ENCODE measurements at places on chromosomes 5 and 9.
A peak's percentile ranks its signal among the peaks of the same experiment; 100 is the strongest.

GRCh38 chr5:154575546-154576428, 97.8 kb upstream of the HAND1 start:
- no peak for DNase-seq

GRCh38 chr5:89992201-89992600, 417.4 kb downstream of the CETN3 start:
- no peak for DNase-seq

- no peak for DNase-seq
Observed at GRCh38 chr5:124444147-124444775, 302.2 kb downstream of the ZNF608 start.

GRCh38 chr5:174176511-174176910, 131.0 kb downstream of the NSG2 start:
- DNase-seq: no peak

DNA sequence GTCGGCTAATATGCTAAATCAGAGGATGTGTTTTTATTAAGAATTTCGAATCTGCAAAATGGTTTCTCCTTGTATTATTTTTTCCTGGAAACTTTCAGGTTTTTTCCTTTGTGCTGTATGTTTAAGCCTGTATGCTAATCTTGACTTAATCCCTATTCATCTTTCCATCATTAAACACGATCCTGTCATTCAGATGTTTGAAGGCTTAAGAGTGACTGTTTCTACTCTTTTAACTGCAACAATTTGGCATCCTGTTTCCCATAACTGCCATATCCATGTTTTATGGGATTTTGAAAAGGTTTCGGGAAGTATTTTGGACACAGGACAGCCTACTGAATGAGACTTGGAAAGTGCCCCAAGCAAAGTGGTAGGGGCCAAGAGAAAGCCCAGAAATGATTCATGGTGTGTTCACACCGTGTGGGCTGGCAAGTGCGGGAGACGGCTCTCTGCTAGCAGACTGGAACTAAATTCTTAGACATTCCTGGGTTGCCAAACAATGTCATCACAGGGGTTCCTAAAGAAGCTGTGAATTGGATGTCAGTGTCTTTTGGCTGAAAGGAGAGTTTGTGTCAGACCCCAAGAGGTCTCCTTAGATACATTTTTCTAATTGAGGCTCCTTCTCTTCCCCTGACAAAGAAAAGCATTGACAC, 125.4 kb upstream of the ADAMTS16 start:
- DNase-seq: no peak

GRCh38 chr9:14661421-14662059, 31.7 kb downstream of the ZDHHC21 start:
- DNase-seq: no peak

- DNase-seq: no peak
Observed at GRCh38 chr5:60487476-60487875, 212.5 kb downstream of the DEPDC1B start.

DNA sequence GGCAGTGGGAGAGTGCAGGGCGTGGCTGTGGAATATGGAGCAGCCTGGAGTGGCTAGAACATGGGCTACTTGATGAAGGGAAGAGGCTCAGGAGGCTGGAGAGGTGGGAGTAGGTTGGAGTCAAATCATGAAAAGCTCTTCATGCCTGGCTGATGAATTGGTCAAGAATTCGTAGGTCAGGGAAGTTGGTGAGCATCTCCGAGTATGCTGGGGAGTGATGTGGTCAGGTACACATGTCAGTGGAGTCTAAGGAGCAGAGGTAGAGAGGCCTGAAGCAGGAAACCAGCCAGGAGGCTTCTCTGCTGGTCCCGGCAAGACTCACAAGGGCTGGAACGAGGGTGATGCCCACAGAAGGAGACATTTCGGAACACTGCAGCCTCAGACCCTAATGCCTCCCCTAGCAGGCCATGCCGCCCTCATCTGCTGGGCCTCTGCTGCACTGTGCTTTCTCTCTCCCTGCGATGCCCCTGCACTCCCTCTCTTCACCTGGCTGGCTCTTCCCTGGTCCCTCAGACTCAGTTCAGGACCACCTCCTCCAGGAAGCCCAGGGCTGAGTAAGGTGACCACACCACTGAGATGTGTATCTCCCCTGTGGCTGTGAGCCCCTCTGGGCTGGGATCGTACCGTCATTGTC, 33.6 kb downstream of the TMOD1 start:
- DNase-seq: no peak

DNA sequence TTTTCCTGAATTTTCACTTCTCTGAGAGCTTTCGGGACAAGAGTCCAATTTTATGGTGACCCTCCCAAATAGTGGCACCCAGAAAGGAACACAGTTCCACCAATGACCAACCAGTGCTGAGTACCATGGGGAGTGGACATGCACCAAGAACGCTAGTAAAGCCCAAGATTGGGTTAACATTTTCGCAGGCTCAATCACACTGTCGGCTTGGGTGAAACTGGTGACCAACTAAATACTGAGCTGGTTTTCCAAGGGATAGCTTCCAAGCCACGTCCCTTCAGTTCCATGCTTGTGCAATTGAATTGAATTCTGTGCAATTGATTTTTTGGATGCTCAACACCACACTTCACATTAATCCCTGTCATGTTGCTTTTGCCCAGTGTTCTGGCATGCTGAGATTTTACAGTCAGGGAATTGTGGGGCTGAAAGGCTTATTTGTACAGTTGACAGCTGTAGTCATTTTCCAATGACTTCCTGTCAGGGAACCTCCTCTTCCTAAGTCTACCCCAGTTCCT, 37.6 kb upstream of the TRMT10B start:
- no peak for DNase-seq

DNA sequence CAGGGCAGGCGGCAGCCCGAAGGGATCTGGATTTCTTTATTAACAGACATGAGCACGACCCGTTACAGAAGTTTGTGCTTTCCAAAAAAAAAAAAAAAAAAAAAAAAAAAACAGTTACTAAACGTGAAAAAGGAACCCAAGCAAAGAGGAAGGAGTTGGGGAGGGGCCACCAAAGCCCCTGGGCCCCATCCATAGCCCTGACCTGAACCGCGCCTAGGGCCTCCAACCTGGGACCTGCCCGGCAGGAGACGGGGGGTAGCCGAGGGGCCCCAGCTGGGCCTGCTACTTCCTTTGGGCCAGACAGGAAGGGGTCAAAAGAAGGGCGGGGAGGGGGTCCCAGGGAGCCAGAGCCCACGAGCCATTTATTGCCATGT, 10.0 kb downstream of the PRR7 start:
- no peak for DNase-seq

DNA sequence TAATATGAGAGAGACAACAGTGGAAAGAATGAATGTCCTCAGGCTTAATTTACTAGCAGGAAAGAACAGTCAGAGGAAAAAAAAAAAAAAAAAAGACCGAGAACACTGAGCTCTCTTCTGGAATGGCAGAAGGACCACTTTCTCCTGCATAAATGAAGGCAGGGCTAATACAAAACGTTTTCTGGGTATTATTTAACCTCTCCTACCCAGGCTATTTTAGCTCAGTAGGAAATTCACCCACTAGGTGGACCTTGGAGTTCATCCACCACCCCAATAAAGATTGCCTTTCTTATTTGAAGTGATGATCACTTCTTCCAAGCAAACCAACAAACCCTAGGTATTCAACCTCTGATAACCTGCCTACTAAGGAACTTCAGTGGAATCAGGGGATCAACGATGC, 3.7 kb downstream of the GLIS3 start:
- no peak for DNase-seq

DNA sequence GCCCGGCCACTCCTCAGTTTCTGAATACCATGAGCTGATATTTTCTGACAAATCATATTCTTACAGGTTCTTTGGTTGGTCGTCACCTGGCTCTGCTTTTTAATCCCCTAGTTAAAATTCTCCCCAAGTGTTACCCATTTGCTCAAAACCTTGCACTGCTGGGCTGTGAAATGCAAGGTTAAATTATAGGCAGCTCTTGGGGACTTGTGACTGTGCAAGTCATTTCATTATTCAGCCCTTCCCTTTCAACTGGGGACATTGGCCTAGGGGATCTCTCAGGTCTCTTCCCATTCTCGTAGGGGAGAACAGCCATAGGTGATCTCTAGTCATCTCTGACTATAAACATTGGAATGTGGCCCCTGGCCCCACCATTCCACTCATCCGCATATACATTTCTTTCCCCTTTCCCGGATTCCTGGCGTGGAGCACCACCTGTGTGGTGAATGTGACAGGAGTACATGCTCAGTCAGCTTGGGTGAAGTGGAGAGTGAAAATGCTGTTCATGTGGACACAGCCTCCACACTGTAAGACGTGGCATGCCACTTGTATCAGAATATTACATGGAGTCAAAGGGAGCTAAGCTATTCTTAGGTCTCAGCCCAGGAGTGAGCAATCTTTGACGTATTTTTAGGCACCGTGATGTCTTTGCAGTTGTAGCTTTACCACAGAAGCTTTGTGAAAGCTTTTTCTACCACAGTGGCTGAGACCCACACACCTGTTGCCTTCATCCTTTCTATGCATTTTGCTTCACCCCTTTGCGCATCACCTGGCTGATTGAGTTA, 386.7 kb downstream of the KDM4C start:
- no peak for DNase-seq

GRCh38 chr5:173618927-173619519, 2.6 kb upstream of the BOD1 start:
- peak; percentile 71 for DNase-seq

- no peak for DNase-seq
Observed at GRCh38 chr5:178519155-178519554, 71.0 kb downstream of the COL23A1 start.

- no peak for DNase-seq
Observed at GRCh38 chr5:91928754-91929521, 545.8 kb upstream of the ARRDC3 start.

- DNase-seq: no peak
Observed at GRCh38 chr5:11482011-11482410, 422.2 kb downstream of the CTNND2 start.

GRCh38 chr9:69499959-69500358, 172.2 kb downstream of the APBA1 start:
- no peak for DNase-seq

- DNase-seq: no peak
Observed at GRCh38 chr5:179505636-179506261, 44.6 kb upstream of the RUFY1 start.

GRCh38 chr5:132485641-132486317, 4.8 kb downstream of the IRF1 start:
- no peak for DNase-seq

GRCh38 chr9:112541685-112542084, 55.1 kb downstream of the KIAA1958 start:
- no peak for DNase-seq

GRCh38 chr5:135600152-135600570, 21.4 kb upstream of the CXCL14 start:
- no peak for DNase-seq

DNA sequence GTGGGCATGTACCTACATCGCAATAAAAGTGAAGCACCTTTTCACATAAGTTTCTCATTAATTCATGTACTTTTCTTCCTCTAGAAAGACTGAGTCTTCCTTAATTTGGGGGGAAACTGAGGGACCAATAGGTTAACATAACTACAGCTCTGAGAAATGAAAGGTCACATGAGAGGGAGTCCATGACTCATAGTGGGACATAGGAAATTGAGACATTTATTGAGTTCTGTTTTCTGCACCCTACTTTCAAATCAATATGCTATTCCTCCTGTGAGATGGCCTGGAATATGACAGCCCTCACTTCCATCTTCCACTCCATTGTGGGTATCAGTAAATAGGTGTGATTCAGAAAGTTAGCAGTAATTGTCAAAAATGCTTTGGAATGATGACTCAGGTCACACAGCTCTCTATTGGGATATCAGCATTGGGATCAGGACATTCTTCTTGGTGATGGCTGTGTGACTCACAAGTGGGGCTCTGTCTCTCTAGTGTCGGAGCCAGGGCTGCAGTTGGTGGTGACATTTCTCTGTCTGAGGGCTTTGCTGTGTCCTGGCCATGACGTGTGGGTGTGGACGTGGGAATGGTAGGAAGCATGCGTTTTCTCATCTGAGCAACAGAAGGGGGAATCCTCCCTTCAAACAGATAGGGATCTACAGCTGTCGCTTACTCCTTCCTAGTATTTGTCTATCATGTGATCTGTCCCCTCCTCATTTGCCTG, 125.0 kb downstream of the TRIO start:
- no peak for DNase-seq

GRCh38 chr5:92429646-92430045, 1046.5 kb upstream of the ARRDC3 start:
- no peak for DNase-seq

DNA sequence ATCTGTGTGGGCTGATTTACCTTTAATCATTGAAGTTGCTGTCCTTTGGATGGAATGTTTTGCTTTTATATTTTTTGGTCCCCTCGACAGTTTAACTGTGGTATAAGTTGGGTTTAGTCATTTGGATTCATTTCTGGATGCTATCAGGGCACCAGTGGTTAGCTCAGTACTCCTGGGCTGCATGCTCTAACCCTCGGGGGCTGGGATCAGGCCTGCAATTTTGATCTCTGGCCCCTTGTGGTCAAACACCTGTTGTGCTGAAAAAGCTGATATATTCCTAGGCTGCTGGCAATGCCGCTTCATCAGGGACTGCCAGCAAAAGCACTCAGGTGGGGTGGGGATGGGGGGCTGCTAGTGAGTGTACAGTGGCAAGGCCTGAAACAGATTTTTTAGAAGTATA, 440.4 kb upstream of the RIOK2 start:
- DNase-seq: no peak

- DNase-seq: no peak
Observed at GRCh38 chr9:126295936-126296600, 30.6 kb upstream of the MVB12B start.

DNA sequence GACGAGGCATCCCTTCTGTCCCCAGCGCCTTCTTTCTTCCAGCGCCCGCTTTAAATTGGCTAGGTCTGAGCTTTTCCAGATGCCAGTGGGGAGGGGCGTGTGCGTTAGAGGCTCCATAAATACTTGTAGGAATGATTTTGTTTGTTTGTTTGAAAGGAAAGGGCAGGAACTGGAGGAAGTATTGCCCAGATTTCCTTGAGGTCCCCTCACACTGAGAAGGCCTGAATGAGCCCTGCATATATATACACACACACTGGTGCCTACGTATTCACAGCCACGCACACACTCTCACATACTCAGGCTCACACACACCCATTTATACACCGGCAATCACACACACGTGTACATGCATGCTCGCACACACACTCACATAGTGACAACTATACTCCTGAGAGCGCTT, 1.0 kb upstream of the SLIT3 start:
- DNase-seq: no peak

GRCh38 chr9:135290086-135290485, 189.5 kb upstream of the PPP1R26 start:
- no peak for DNase-seq

- no peak for DNase-seq
Observed at GRCh38 chr9:131661568-131662288, 78.1 kb downstream of the RAPGEF1 start.

GRCh38 chr9:117742131-117742530, 37.9 kb downstream of the TLR4 start:
- no peak for DNase-seq

GRCh38 chr9:114121227-114122135, 22.4 kb upstream of the KIF12 start:
- no peak for DNase-seq

Data from putamen (tissue), 1 donor.